ENCODE measurements at places on chromosomes 12 and 14. TPM values are rescaled to one million over a fixed set of nuclear protein-coding genes. Genes with fewer than 3 reads are reported as not detected.

DNA sequence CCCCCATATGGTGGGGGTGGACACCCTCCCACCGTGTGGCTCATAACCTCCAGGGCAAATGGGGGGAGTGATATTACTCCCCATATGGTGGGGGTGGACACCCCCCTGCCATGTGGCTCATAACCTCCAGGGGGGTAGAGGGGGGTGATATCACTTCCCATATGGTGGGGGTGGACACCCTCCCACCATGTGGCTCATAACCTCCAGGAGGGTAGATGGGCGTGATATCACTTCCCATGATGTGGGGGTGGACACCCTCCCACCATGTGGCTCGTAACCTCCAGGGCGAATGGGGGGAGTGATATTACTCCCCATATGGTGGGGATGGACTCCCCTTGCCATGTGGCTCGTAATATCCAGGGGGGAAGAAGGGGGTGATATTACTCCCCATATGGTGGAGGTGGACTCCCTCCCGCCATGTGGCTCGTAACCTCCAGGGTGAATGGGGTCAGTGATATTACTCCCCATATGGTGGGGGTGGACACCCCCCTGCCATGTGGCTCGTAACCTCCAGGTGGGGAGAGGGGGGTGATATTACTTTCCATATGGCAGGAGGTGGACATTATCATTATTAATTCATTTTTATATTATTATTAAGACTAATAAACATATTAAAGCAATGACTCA, 51.2 kb upstream of the OXA1L start:
- no peak for DNase-seq

- DNase-seq: no peak
Measured at GRCh38 chr14:36757734-36758601, 96.3 kb downstream of the PAX9 start.

- no peak for DNase-seq
Measured at GRCh38 chr14:99190696-99191394, 81.2 kb downstream of the BCL11B start.

- DNase-seq: no peak
Measured at GRCh38 chr12:106081606-106082005, 57.1 kb downstream of the NUAK1 start.

GRCh38 chr12:49295082-49295936, at the start of gene PRPH:
PRPH (plus strand) TSS chr12:49295147; CDS start chr12:49295201, 54 bp downstream.
- DNase-seq: no peak

- no peak for DNase-seq
Measured at GRCh38 chr12:91380631-91381030, 198.0 kb upstream of the DCN start.

DNA sequence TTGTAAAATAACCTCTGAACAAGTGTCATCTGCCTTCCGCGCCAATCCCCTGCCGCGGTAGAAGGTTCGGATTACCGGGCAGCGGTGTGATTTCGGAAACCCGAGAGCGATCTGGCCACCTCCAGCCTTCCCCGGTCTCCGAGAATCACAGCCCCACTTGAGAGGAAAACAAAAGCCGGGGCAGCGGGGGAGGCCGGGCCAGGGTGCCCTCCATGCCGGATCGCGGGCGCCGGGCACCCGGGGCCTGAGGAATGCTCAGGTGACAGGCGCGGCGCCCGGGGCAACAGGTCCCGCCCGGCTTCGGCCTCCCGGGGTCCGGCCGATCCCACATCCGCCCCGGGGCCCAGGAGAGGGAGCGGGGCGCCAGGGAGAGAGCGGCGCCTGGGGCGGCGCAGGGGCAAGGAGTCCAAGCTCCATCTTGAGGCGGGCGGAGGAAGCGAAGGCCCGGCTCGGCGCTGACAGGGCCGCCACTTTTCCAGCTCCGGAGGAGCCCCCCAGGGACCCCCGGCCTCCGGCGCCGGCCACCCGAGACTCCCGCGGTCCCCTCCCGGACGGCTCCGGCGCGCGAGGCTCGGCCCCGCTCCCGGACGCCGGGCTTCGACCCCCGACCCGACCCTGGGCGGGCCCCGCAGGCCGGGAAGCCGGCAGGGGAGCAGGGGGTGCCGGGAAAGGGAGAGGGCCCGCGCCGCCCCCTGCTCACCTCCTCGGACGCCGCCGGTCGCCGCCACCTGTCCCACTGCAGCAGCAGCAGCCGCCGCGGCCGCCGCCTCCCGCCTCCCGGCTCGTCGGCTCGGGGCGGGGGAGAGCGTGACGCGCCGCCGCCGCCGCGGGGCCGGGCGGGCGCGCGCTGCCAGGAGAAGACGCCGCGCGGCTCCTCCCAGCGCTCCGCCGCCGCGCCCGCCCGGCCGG, at the start of gene CLIP1:
Gene CLIP1 (minus strand): TSS at position 849 of the 909 bp plus-strand sequence. CDS start 42,217 bp downstream, outside the sequence.
- DNase-seq: peak; percentile 35

DNA sequence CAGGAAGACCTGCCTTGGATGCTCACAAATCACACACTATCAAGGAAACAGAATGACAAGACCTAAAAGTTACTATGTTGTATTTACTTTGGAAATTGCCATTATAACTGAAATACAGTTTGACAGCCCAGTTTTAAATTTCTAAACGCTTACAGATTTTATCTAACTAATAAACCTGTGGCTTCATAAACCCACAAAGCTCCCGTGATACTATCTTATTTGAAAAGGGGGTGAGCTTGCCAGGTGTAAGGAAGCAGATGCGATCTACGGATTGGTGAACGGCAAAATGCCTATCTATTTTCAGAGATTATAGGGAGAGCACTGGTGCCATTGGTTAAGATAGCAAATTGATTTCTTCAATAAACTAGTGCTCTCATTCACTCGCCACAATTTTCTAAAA, 485.5 kb downstream of the BCAT1 start:
- no peak for DNase-seq

DNA sequence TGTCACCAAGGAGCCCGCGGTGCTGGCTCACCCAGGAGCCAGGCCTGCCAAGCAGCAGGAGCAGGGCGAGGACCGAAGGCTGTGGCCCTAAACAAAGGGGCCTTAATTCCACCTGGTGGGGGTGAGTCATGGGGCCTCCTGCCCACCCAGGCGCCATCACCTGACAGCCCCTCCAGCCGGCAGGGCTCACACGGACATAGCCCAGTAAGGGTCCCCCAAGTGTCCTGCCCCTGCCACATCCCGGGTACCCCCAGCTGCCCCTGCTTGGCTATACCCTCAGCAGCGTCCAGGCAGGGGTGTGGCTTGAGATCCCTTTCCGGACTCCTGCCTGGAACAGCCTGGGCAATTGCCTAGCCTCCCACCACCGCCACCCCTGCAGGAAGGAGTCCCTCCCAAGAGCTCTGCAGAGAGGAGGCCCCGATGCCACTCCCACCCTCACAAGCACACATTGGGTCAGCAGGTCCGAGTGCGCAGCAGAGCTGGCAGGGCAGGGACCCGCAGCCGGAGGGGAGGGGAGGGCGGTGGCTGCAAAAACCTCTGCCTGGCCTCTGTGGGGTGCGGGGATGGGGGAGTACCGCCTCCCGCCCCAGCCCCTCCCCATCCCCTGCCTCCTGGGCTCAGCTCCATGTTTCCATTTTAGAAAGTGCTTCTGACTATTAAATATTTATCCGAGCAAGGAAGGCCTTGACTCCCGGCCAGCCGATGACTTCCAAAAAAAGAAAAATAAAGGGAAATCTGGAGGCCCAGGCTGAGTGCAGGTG, 4.6 kb downstream of the AHNAK2 start:
- peak; percentile 87 for DNase-seq

DNA sequence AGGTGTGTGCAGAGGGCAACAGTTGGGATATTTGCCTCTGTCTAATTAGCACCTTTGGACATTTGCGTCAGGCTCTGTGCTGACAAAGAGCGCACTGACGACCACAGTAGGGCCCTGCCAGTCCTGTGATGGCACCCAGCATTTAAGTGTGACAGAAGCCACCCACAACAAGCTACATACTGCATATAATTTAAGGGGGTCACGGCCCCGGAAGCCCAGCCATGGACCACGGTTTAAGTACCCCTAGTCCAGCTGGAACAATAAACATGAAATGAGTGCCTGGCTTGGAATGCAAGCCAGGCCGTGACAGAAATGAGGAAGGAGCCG, 16.8 kb upstream of the DYNC1H1 start:
- DNase-seq: no peak

DNA sequence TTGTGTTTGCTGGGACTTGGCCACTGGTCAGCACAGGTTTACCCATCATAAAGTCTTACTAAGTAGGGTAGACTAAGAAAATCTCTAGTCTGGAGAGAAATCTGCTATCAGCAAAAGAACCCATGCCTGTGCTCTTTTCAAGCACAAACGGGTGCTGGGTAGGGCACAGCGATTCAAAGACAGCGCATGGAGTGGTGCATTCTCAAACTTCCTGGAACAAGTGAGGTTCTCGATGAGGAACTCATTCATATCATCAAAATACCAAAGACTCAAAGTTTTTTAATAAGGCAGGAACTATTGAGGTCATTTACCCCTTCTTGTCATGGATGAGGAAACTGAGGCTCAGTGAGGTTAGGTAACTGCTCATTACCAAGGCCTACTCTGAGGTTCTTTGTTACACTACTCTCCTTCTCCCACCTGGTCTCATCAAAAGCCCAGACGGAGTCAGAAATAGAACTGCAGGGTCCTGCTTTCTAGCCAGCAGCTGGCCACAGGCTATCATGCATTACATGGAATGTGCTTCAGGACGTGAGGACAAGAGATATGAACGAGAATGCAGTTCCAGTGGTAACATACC, 390.3 kb downstream of the ZFP36L1 start:
- no peak for DNase-seq

DNA sequence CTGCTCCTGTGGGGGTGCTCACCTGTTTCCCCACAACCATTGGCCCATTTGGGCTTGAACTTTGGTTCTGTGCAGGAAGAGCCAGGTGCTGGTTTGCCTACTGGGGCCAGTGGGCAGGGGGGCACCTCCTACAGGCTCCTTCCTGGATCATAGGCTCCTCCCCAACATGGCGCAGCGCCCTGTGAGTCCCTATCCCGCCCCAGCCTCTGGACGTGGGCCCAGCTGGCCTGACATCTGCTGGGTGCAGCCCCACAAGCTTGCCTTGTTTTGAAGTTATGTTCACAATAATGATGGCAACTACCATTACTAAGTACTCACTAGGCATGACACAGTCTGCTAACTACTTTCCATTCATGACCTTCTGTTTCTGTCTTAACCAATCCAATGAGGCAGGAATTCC, 147.8 kb downstream of the RBM19 start:
- no peak for DNase-seq

GRCh38 chr14:52692248-52692962, 3.0 kb downstream of the ERO1A start:
- no peak for DNase-seq

The ART4 gene
- polyA plus RNA-seq: not detected

The KLRC4 gene
- not detected for polyA plus RNA-seq

The TROAP gene
- 14.8 TPM for polyA plus RNA-seq

The IGF1 gene
- polyA plus RNA-seq: 30.3 TPM

The KRT4 gene
- polyA plus RNA-seq: not detected

The DLGAP5 gene
- 12.1 TPM for polyA plus RNA-seq

The GZMB gene
- not detected for polyA plus RNA-seq

The TPCN1 gene
- polyA plus RNA-seq: 50.9 TPM

All from muscle of arm (tissue), 14 donors.